Stimulated activated effector memory CD8-positive, alpha-beta T cell treated with anti-CD3 and anti-CD28 coated beads, Interleukin-12 subunit alpha, Interleukin-12 subunit beta, amount 100 ng/mL, for 72 hours (primary cell): ENCODE measurements at places on chromosomes 1 and 21.

GRCh38 chr21:31457675-31458074, 113.6 kb upstream of the TIAM1 start:
- DNase-seq: no peak

DNA sequence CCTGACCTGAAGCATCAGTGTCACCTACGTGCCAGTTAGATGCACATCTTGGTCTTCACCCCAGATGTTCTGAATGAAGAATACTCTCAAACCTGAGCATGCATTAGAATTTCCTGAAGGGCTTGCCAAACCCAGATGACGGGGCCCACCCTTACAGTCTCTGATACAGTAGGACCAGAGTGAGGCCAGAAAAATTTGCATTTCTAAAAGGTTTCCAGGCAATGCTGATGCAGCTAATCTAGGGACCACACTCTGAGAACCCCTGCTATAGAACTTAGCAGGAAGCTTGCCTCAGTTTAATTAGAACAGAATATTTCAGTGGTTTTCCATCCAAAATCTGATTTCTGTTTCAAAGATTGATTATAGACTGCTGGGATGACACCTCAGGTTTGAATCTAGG, 9.9 kb upstream of the CTBS start:
- DNase-seq: no peak

DNA sequence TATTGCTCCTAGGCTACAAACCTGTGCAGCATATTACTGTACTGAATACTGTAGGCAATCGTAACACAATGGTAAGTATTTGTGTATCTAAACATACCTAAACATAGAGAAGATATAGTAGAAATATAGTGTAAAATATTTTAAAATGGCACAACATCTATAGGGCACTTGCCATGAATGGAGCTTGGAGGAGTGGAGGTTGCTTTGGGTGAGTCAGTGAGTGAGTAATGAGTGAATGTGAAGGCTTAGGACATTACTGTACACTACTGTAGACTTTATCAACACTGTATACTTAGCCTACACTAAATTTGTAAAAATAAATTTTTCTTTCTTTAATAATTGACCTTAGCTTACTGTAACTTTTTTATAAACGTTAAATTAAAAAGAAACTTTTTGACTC, 7.9 kb downstream of the LEFTY2 start:
- no peak for DNase-seq

DNA sequence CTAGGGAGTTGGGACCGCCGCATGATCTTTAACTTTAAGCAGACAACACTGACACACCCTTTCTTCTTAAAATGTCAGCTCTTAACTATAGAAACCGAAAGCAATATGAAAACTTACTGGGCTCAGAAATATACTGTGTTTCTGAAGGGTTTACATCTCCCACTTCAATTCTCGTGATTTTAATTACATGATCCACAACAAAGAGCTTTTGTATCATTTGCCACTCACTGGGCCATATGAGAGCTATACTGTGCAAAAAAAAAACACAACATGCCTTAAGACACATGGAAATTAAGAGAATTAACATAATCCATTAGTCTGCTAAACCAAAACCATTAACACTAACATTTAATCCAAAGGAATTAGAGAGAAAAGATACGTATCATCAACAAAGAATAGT, 35.0 kb upstream of the RAP1GAP start:
- no peak for DNase-seq

DNA sequence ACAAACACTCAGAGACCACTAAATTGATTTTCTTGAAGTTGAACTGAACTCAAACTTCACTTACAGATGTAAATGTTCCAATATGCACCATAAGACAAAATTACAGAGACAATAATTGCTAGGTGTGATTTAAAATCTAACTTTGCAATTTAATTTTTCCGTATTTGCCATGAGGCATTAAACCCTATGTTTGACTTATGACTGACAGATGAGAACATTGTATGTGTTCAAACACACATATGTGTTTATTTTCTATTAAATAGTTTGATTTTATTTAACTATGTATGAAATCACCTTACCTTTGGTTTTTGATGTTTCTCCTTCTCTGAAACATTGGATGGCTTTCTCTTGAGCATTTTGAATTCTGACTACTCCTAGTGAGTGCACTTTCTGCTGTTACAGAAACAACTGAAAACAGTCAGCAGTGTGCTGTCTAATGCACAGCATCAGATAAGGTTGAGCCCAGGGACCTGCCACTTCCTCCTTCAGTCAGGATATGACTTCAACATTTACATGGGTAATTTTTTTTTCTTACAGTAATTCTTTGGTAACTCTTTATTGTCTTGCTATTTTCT, at the start of gene SAMSN1:
Gene SAMSN1, minus strand, starts transcription at position 410 of the 575 bp plus-strand sequence. Its CDS starts 54 bp downstream, at position 356.
- DNase-seq: peak; percentile 43

DNA sequence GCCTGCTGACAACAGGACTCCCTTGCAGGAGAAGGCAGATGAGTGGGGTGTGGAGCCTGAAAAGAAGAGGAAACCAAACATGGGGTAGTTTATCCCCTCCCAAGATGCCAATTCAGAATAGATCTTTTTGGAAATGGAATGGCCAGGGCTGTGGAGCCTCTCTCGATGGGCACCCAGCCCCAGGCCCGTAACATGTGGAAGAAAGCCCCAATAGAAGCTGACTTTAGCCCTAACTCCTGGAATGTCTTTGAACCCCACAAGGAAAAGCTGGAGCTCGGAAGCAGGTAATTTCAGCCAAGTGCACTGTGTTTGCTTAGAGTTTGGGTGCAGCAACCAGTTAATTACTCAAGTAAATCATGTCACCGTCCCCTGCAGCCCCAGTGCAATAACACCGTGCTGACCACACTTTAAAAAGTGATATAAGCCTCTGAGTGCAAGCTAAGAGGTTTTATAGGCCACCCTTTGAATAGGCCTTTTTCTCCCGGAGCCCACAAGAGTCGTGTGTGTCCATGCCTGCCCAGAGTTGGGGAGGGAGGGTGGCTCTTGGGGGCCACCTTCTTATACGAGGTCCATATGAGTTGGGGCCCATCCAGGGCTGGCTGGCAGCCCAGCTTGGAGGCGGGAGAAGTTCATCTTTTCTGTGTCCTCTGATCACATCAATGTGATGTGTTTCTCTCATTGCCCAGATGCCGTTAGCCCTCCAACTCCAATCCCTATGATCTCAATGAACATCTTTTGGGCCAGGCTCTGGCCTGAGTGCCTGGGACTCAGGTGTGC, 153.2 kb downstream of the TRABD2B start:
- DNase-seq: no peak

- DNase-seq: no peak
These were observed 22.0 kb downstream of the TGFB2 start for GRCh38 chr1:218367118-218367517.

- no peak for DNase-seq
These were observed 82.8 kb downstream of the DMRTB1 start for GRCh38 chr1:53541761-53542550.

DNA sequence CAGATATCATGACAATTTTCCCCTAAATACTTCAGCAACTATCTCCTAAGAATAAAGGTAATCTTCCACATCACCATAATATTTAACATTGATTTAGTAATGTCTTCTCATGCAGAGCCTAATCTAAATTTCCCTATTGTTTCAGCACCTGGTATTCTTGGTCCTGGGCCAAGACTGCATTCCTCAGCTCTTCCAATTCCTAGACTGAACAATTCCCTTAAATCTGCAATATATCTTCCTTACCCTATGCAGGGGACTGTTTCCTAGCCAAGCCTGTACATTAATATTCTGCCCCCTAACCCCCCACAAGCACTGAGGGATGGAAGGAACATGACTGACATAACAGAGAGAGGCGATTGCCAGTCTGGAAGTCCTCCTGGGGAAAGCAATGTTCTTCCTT, 28.7 kb upstream of the DISP1 start:
- no peak for DNase-seq

- no peak for DNase-seq
These were observed 54.1 kb downstream of the TAS1R2 start for GRCh38 chr1:18805150-18805879.

GRCh38 chr21:39117440-39117970, 65.7 kb downstream of the PSMG1 start:
- DNase-seq: no peak

- no peak for DNase-seq
These were observed 51.9 kb upstream of the DMRTA2 start for GRCh38 chr1:50474859-50475809.

DNA sequence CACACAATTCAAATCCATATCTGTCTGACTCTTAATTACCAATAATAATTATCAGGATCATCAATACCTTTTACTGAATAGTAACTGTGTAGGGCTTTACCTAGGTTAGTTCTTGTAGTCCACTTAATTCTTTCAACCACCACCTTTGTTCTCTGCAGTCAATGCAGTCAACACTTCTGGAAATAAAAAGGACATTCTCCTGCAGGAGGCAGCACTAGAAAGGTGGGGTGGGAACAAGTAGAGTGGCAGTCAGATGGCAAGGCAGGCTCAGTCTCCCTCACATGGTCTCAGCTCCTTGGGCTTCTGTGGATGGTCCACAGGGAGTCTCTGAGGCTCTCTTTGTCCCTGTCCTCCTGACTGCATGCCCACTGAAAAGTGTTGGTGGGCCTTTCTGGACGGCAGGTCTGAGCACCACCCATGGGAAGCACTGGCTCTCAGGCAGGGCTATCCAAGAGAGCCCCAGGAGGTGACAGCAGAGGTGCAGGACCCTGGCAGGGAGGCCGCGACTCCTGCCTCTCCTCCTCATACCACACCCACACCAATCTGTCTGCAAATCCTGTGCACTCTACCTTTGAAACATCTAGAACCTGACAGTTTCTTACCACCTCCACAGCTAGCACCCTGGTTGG, 237.3 kb downstream of the FOXD2 start:
- no peak for DNase-seq

DNA sequence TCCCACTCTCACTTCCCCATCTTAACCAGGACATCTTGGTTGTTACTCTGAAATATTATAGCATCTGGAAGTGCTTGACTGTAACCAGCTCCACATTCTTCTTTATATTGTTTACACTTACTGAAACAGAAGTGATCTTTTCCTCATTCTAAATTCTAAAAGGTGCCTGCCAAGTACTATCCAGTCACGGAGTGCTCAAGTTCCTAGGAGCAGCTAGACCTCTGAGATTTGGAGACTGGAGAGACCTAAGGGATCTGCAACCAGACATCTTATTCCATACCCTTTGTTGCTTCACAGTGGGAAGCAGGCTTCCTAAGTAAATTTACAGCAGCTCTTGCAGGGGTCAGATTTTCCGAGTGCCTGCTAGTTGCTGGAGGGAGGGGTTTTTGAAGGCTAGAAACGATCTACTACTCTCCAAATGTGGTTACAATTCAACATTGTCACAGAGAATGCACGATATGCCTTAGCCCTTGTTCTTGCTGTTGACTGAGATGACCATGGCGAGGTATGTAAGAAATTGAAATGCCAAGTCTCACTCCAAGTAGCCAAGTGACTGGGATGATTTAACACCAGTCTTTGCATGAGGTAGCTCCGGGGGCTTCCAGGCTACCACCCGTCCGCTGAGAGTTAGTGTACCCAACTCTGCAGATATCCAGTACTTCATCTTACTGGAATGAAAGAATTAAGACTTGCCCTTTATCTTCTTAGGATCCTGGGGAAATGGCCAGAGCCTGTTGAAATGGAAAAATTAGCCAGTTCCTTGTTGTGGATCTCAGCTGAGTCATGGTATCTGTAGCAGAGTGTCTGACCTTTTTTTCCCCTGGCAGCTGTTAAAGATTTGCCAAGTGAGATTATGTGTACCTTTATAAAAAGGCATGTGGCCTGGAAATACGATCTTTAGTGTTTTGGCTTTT, 150.8 kb downstream of the MAST2 start:
- DNase-seq: no peak

- DNase-seq: no peak
These were observed 336.7 kb upstream of the PROX1 start for GRCh38 chr1:213651077-213651476.

DNA sequence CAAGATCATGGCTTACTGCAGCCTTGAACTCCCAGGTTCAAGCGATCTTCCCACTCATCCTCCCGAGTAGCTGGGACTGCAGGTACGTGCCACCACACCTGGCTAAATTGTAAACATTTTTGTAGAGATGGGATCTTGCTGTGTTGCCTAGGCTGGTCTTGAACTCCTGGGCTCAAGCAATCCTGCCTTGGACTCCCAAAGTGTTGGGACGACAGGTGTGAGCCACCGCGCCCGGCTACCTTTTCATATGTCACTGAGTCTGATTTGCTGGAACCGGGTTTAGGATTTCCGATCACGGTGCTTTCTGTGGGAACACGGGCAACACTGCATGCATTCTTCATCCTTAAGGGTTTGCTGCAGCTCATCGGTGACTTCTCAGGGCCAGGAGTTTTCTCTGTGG, 32.2 kb upstream of the PCBP3 start:
- no peak for DNase-seq
